NCI-H2029 treated with DMSO at 0.1 percent for 48 hours (cell line): ENCODE measurements at places on chromosomes 3 and 15.
A peak's percentile ranks its signal among the peaks of the same experiment; 100 is the strongest.

DNA sequence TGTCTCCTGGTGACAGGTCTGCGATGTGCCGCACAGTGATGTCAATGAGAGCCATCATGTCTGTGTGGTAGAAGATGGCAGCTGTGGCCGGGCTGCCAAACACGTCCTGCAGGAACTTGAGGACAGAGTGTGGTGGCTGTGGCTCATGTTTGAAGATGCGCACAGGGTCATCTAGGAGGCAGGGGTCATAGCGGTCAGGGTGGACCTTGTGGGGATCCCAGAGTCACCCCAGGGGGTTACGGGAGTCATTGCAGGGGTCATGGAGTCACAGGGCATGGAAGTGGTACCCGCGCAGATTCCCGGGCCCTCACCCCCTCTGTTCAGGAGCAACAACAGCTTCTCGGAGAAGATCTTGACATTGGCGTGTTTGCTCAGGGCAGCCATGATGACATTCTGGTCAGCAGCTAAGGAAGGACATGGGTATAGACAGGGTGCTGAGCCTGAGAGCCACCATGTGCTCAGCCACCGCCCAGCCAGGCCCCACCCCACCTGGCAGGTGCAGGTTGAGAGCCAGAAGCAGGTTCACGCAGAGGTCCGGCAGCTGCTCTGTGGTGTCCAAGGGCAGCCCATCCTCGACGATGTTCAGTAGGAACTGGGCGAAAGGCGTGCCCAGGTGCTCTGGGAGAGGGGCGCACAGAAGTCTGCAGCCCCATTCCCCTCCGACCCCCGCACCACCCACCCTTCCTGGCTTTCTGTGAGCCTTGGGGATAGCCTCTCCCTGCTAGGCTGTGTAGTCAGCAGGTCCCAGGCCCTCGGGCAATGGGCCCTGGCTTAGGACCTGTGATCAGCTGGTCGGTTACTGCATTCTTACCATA, 6.9 kb downstream of the NCKIPSD start:
- no peak for DNase-seq

DNA sequence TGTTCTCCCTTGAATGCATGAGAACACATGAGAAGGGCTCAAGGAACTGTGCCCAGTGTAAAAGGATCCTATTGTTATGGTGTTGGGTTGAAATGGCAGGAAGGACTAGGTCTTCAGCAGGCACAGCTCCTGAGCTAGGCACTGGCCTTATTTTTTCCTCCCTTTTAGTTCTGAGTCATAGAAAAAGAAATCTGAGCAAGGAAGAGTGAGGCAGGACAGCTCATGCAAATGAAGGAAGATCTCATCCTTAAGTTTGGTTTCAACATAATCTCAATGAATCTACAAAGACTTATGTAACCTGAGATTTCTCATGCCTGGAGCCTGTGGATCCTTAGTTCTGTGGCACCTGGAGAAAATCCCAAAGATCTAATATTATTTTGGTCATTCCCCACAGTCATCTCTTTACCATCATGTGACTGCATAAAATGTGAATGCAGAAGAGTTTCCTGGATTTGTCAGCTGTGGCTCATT, 188.6 kb upstream of the TBL1XR1 start:
- DNase-seq, result no peak

DNA sequence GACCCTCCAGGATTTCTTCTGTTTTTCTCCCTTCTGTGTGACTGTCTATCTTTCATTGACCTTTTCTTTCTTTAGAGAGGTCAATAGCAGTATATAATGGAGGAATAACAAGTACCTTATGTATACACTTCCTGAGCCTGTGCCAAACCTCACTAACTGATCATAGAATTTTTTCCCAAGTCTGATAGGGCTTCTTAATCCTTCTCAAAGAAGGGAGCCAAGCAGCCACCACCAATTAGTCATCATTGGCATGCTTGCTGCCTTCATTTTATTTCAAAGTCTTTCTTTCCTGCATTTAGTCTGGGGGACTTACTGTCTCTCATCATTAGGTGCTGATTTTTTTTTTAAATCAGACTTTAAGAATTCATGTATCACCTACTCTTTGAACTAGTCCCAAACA, 327.0 kb downstream of the FEZF2 start:
- DNase-seq, result no peak

- no peak for DNase-seq
Measured at GRCh38 chr3:127549826-127550467, 40.6 kb downstream of the TPRA1 start.

GRCh38 chr15:66850078-66850991, 148.3 kb downstream of the SMAD6 start:
- DNase-seq, result no peak

- DNase-seq, result no peak
Measured at GRCh38 chr3:181484026-181484425, 227.7 kb upstream of the SOX2 start.

DNA sequence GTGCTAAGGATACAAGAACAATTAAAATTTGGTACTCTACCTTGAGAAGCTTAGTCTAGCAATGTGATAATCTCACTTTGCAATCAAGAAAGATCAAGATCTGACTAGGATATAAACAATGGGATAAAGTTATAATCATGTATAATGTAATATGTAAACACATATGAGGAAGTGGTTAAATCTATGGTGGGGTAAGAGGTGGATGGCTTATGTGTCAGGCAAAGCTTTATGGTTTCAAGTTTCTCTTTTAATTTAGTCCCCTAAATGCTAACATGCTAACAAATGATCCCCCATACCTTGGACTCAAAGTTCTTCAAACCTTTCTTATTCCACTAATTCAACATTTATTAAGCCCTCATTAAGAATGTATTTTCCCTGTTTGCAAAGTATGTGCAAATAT, 2.5 kb downstream of the RSL24D1 start:
- no peak for DNase-seq

- no peak for DNase-seq
Measured at GRCh38 chr3:55330355-55330754, 156.8 kb downstream of the WNT5A start.

GRCh38 chr15:42094512-42094963, at the start of gene PLA2G4D:
Gene PLA2G4D, minus strand, starts transcription at chr15:42094562. Its CDS starts 103 bp downstream, at chr15:42094459.
- peak; percentile 70 for DNase-seq

GRCh38 chr3:197615430-197615829, 59.7 kb upstream of the BDH1 start:
- no peak for DNase-seq

DNA sequence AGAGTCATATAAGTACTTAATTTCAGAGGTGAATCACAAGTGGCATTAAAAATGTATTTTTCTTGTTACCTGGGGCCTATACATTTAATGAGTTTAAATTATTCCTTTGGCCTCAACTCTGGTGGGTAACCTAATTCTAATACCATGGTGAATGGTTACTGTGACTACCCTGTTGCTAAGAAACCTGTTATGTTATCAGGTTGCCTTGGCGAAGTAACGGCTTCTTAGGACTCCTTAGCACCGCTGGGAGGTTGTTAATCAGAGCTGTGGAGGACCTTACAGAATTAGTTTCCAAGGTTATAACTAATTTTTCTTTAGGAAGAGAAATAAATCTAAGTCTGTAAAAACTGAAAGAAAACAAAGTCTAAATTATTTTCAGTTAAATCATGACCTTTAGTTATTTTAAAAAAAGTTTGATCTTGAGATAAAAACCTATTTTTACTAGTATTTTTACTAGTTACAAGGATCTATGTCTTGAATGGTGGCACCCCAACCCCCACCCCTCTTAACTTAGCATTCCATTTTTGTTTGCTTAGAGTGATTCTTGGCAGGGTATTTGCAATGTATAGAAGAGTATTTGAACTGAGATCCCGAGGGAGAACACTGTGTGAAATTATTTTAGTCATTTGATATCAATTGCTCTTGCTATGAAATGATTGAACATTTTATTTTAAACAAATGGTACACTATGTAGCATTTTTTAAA, 155.5 kb downstream of the FNDC3B start:
- peak; percentile 60 for DNase-seq

DNA sequence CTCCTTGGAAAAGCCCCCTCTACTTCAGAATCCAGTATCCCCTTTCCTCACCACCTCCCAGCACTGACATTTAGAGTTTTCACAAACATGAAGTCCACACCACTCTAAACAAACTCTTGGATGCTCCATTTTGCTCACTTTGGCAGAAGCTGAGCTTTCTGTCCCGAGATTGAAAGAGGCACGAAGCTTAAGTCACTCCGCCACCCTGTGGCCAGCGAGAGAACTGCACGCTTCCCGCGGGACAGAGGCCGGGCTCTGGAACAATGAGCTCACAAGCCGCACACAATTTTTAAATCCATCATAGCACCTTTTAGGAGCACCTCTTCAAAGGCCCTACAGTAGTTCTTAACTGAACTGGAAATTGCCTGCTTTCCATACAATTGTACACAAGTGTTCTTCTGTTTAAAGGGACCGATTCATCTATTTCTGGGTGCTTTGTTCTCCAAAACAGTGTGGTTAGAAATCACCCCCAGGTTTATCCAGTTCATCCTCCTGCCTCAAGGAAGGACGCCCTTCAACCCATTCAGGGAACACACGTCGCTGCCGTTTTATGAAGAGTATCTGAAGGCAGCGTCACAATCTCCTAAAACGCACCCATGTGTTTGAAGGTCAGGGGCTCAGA, 226.1 kb downstream of the VPS13C start:
- peak; percentile 8 for DNase-seq

DNA sequence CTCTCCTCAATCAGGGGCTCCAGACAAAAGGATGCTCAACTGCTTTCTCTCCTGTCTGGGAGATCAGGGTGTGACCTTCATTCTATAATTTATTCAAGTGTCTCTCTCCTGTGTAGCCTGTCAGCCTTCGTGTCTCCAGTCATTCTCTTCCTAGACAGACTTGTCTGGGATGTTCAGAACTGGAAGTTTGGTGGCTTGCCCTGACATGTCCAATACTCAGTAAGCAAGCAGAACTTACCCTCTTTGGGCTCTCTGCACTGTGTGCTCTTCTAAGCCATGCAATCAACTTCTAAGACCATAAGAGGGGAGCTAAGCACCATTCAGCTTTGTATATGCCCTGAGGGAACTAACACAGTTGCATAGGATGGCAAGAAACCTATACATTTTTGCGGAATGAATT, 14.1 kb downstream of the ACKR2 start:
- DNase-seq, result no peak

GRCh38 chr15:34241376-34242330, 16.8 kb downstream of the EMC4 start:
- no peak for DNase-seq

DNA sequence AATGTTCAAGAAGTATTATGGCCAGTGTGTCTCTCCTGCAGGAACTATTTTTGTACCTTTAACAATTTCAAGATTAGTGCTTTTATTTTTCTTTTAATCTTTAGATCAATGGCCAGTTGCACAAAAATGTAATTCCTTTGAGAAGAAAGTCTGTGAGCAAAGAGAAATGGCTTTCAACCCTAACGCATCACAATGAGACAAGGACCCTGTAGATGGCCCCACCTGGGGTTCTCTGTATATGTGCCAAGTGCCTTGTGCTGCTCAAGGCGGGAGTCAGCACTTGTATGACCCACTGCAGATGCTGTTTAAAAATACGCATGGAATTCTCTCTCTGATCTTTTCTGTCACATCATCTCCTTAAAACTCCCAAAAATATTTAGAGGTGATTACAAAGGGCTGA, 453.4 kb downstream of the OCA2 start:
- no peak for DNase-seq

DNA sequence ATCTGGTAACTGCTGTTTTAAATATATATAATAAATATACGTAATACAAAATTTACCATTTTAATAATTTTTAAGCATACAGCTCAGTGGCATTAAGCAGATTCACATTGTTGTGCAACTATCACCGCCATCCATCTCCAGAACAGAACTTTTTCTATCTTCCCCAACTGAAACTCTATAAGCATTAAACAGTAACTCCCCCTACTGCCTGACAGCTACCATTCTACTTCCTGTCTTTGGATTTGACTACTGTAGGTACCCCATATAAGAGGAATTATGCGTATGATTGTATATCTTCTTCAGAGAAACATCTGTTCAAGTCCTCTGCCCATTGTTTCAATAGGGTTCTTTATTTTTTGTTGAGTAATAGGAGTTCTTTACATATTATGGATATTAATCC, 36.8 kb downstream of the EID1 start:
- no peak for DNase-seq

DNA sequence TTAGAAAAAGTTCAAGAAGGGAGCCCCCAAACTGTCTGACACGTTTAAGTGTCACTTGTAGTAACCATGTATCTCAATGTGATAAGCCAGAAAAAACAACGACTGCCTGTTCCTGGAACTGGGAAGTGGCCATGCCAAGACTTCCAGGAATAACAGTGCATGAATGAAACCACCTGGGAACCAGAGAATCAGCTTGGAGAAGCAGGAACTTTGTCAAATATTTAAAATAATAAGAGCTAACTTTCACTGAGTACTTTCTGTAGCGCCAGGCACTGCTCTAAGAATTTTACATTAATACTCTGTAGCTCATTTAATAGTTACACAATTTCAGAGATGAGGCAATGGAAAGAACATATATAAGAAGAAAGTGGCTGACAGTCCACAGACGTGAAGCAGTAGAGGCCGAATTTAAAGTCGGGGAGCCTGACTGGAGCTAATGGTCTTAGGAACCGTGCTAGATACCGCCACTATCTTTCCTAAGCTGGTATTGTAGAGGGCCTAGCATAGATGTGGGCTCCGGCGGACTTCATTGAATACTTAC, 876 bp downstream of the PLSCR1 start:
- DNase-seq, result peak; percentile 34

- no peak for DNase-seq
Measured at GRCh38 chr3:168952551-168952950, 711.0 kb downstream of the MECOM start.

DNA sequence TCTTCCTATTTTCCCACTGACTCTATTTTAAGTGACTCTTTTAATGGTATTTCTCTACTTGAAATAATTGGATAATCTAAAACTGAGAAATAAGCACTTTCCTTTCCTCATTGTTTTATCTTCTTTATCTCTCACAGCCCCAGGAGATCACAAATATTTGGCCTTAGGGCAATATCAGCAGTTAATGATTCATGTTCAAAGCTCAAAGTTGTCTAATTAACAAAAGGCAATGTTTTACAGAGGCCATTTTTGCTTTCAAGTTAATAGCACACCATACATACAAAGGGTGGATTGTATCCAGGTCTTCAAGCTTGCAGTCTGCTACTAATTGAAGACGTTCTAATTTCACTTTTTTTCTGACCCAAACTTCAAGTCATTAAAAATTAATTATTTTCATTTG, 120.1 kb downstream of the LRRN1 start:
- DNase-seq, result no peak

GRCh38 chr3:195893516-195893915, 14.8 kb downstream of the TNK2 start:
- no peak for DNase-seq

- DNase-seq, result peak; percentile 11
Measured at GRCh38 chr3:192422997-192423342, 304.4 kb downstream of the FGF12 start.

- DNase-seq, result no peak
Measured at GRCh38 chr3:175571096-175571495, 712.0 kb downstream of the NAALADL2 start.

- DNase-seq, result no peak
Measured at GRCh38 chr3:190073264-190074008, 47.3 kb downstream of the P3H2 start.

GRCh38 chr15:68610825-68611224, 32.0 kb downstream of the CORO2B start:
- DNase-seq, result no peak

- DNase-seq, result no peak
Measured at GRCh38 chr15:101781928-101782327, 21.4 kb upstream of the OR4F6 start.
